ENCODE measurements at places on chromosomes 4 and X. TPM values are rescaled to one million over a fixed set of nuclear protein-coding genes. Genes with fewer than 3 reads are reported as not detected.

GRCh38 chr4:122701061-122701460, 31.4 kb upstream of the BBS12 start:
- H3K36me3 ChIP-seq, result peaks cover 2% of the 10 kb centered on the region
- no peak overlapping the region for H3K27ac ChIP-seq
- peaks cover 9% of the 10 kb centered on the region for H3K4me1 ChIP-seq
- H3K27me3 ChIP-seq, result peaks cover 22% of the 10 kb centered on the region
- H3K4me3 ChIP-seq, result no peak overlapping the region

DNA sequence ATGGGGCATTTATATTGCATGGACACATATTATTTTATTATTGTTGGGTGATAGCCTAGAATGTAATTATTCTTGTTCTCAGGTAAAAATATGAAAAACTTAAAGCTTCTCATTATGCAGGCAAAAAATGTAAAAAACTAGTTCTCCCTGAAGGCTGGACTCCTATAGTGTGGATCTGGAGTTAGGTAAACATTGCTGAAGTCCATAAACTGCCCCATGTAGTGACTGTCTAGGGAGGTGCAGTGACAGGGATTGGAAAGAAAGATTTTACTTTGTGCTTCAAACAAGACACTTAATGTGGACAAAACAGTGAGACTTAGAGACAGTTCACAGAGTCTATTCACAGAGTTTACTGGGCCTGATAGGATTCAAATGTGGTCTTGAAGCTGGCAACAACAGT, 17.0 kb downstream of the ADH6 start:
- H3K4me1 ChIP-seq, result no peaks in the 10 kb centered on the region
- no peak overlapping the region for H3K27ac ChIP-seq
- H3K27me3 ChIP-seq, result no peaks in the 10 kb centered on the region
- H3K4me3 ChIP-seq, result no peak overlapping the region

DNA sequence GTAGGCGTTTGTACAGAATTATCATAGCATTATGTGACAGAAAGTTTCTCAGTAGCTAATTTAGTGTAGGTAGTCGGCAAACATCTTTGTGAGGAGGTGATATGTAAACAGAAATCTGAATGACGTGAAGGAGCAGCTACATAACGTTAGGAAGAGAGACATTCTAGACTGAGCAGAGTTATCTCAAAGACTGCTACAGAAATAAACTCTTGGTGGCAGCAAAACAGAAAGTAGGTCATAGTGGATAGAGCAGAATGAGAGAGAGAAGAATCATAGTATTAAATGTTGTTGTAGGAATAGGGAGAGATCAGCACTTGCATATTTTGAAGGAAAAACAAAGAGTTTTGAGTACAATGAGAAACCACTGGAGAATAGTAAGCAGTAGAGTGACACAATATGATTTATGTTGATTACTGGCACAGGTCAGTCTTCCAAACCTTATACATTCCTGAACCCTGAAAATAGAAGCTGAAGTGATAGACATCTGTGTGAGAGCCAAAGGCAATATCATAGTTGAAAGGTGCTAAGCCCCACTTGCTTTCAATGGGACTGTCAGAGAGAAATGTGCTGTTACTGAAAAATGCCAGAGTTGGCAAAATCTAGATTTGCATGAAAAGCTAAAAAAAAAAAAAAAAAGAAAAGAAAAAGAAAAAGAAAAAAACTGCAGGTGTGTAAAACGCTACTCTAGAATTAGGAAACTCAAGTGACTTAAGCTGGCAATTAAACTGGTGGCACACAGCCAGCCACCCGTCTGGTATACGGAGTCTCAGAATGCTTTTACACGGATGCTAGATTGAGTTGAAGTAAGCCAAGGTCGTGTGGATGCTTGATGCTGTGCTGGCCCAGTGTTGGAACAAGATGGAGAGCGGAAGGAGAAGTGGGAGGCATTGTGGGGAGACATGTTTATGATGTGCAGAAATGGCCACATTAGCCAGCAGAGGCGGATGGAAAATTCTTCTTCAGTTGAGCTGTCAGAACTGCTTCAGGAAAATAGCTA, 750.2 kb upstream of the HS3ST1 start:
- H3K27ac ChIP-seq, result no peak overlapping the region
- H3K4me3 ChIP-seq, result no peak overlapping the region
- H3K4me1 ChIP-seq, result no peaks in the 10 kb centered on the region
- DNase-seq, result no peak
- H3K27me3 ChIP-seq, result no peaks in the 10 kb centered on the region

EDNRA gene
- total RNA-seq, result not detected
